ENCODE measurements at places on chromosomes 1 and 21. TPM values are rescaled to one million over a fixed set of nuclear protein-coding genes. Genes with fewer than 3 reads are reported as not detected.

Gene TEKT2
- 2.8 TPM for total RNA-seq

Gene CFHR4
- total RNA-seq = not detected

Gene SORT1
- total RNA-seq = 16.0 TPM

Gene EXOC8
- total RNA-seq = 15.5 TPM

Gene SPOCD1
- 1.7 TPM for total RNA-seq

Gene MACO1
- total RNA-seq = 14.1 TPM

Gene LRRC3
- total RNA-seq = 4.0 TPM

Gene PRDM2
- 81.8 TPM for total RNA-seq

Gene SPATA1
- 0.56 TPM for total RNA-seq

Gene EFNA4
- total RNA-seq = 8.6 TPM

Gene RAD54L
- total RNA-seq = 1.1 TPM

Gene SMCP
- 0.35 TPM for total RNA-seq

Gene CLCA2
- not detected for total RNA-seq

Gene LSM10
- total RNA-seq = 25.0 TPM

Gene ERICH3
- 10.9 TPM for total RNA-seq

Gene EIF3I
- 179 TPM for total RNA-seq

Gene HES3
- total RNA-seq = not detected

Gene COL18A1
- total RNA-seq = 218 TPM

Gene UBASH3A
- 0.47 TPM for total RNA-seq

Gene AMY1A
- total RNA-seq = 13.3 TPM

Gene SPATA45
- not detected for total RNA-seq

Gene LCE2A
- total RNA-seq = not detected

Gene CCDC27
- total RNA-seq = not detected

Gene C1orf94
- not detected for total RNA-seq

Gene CD101
- total RNA-seq = 1.4 TPM

Gene SERTAD4
- 3.8 TPM for total RNA-seq

Gene KRTAP21-2
- total RNA-seq = not detected

Gene BRDT
- total RNA-seq = not detected

Gene ANXA9
- total RNA-seq = 1.0 TPM

Gene KRTAP12-2
- total RNA-seq = not detected

Gene HSD3B2
- 35.0 TPM for total RNA-seq

Gene TMEM51
- total RNA-seq = 24.0 TPM

Gene AJAP1
- total RNA-seq = 16.6 TPM

Gene CFHR1
- 0.85 TPM for total RNA-seq

Gene RGS16
- 2.0 TPM for total RNA-seq

Gene C1QTNF12
- 0.92 TPM for total RNA-seq

Gene SYPL2
- 0.31 TPM for total RNA-seq

Gene ADAMTS5
- total RNA-seq = 13.7 TPM

Gene UMODL1
- not detected for total RNA-seq

Gene NPHS2
- not detected for total RNA-seq

Gene CNIH3
- 8.5 TPM for total RNA-seq

Gene PAX7
- not detected for total RNA-seq

Gene ROR1
- 8.7 TPM for total RNA-seq

Gene RGS7
- 0.23 TPM for total RNA-seq

Gene BATF3
- 2.1 TPM for total RNA-seq

All from ovary (tissue), 10 donors.